ENCODE measurements at places on chromosomes 7 and 10.

- DNase-seq = no peak
These were observed 233.1 kb upstream of the PHYHIPL start for GRCh38 chr10:58943256-58943890.

- no peak for DNase-seq
These were observed 38.8 kb upstream of the GRB10 start for GRCh38 chr7:50821457-50822008.

DNA sequence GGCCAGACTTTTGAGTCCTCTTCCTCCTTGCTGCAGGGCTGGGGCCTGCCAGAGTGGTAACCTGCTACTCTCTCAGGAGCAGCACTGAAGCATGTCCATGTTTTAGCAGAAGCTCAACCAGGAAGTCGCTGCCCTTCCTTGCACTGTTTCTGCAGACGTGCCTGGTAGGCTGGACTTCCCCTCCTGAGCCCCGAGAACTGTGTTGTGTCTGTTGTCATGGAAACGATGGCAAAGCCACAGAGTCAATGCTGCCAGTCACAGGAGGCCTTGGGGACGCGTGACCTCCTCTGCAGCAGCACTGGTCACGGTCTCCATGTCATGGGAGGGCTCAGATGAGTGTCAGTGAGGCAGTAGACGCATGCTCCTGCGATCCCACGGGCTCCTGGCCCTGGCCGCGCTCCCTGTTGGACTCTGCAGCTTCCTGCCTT is 145.5 kb downstream of the FANK1 start:
- no peak for DNase-seq

GRCh38 chr7:106693677-106694353 is 32.9 kb upstream of the CCDC71L start:
- no peak for DNase-seq

DNA sequence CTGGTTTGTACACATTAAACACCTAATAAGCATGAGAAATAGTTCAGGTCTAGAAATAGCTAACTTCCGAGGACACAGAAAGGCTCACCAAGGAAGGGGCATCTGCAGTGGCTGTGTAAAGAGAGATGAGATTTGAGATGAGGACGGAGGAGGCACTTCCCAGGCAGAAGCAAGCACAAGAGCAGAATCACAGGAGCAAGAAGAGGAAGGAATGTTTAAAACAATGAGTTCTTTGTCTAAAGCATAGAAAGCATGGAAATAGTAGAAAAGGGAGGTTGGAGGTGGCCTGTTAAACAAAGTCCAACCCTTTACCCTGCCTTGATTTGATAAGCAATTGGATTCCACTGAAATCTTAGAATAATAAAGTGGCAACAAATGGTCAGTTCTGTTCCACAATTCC is 11.6 kb upstream of the PON3 start:
- no peak for DNase-seq

DNA sequence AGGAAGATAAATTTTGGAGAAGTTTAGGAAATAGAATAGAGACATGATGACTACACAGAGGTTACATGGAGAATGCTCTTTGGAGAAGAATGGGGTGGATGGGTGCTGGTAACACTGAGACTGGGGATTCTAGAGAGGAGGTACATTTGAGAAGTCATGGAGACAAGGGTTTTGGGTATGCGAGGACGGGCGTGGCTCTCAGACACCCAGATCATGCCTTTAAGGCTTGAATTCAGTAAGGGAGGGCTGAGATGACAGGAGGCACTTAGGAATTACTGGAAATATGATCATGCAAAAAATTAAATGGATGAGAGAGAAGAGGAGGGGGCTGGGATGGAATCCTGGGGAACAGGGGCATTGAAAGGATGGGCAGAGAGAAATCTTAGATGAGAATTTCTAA is 168.8 kb downstream of the ITGA8 start:
- DNase-seq = no peak

GRCh38 chr7:34491899-34492298 is 166.1 kb upstream of the NPSR1 start:
- DNase-seq = no peak

- no peak for DNase-seq
These were observed 251.3 kb downstream of the VTI1A start for GRCh38 chr10:112698133-112698817.

DNA sequence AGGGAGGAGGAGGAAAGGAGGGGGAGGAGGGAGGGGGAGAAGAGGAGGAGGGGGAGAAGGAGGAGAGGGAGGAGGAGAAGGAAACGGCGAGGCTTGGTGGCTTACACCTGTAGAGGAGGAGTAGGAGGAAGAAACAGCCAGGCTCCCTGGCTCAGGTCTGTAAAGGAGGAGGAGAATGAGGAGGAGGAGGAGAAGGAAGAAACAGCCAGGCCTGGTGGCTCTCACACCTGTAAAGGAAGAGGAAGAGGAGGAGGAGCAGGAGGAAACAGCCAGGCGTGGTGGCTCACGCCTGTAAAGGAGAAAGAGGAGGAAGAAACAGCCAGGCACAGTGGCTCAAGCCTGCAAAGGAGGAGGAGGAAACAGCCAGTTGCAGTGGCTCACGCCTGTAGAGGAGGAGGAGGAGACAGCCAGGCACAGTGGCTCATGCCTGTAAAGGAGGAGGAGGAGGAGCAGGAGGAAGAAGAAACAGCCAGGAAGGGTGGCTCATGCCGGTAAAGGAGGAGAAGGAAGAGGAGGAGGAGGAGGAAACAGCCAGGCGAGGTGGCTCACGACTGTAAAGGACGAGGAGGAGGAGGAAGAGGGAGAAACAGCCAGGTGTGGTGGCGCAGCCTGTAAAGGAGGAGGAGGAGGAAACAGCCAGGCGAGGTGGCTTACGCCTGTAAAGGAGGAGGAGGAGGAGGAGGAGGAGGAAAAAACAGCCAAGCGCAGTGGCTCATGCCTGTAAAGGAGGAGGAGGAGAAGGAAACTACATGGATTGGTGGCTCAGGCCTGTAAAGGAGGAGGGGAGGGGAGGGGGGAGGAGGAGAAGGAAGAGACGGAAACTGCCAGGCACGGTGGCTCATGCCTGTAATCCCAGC is 14.9 kb upstream of the CRCP start:
- no peak for DNase-seq

- no peak for DNase-seq
These were observed 1.3 kb upstream of the BMPER start for GRCh38 chr7:33903791-33904680.

DNA sequence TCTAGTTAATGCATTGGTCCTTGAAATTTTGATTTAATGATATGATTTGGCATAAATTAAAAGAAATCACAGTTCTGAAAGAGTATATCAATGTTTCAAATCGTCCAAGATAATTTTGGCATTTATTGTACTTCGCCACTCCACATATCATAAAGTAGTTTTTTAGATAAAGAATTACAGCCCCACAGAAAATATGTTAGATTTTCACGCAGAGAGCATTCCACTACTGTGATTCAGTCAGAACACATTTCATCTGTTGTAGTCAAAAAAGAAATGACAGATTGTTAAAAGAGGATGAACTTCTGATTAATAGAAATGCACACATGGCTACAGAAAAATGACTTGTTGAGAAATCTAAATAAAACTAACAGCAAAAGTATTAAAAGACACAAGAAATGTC is 1063.5 kb upstream of the LRRN3 start:
- no peak for DNase-seq

GRCh38 chr7:122766593-122766992 is 63.9 kb upstream of the RNF148 start:
- no peak for DNase-seq

DNA sequence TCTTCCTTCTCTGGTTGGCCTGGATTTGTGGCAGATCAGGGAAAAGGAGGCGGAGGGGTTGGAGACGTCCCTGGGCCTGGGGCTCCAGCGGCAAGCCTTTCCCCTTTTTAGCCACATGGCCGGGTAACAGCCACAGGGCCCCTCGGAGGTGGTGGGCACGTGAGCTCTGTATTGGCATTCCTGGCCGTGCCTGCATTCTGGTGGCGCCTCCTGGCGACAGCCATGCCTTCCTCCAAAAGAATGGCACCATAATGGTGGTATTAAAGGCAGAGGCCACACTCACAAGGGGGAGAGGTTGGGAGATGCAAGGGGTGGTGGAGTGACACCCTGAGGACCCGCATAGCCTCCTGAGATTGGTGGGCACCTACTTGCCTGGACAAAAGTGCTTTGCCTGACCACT is 3.0 kb upstream of the AQP1 start:
- no peak for DNase-seq

GRCh38 chr7:98930921-98931320 is 52.6 kb downstream of the TRRAP start:
- DNase-seq = no peak

DNA sequence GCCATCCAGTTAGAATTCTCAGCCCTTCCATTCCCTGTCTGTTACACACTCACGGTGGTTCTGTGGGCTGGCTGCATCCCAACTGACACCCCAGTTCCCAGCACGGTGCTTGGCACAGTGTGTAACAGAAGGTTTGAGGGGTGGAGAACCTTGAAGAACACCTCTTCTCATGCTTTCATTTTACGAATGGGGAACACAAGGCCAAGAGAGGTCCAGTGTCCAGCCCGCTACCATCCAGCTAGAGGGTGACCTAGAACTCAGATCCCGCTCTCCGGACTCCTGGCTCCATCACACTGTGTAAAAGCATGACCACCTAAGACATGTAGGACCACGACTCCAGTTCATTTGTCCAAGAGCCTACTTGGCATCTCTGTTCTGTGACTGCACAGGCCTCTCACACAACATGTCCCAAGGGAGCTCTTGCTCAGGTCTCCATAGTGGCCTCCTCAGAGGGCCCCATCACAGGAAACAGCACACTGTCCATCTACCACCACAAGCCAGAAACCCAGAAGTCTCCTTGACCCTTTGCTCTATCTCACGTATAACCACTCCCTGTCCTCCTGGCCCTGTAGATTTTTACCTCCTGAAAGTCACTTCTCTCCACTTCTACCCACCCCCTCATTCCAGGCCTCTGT is 2.8 kb upstream of the CDH23 start:
- DNase-seq = no peak

DNA sequence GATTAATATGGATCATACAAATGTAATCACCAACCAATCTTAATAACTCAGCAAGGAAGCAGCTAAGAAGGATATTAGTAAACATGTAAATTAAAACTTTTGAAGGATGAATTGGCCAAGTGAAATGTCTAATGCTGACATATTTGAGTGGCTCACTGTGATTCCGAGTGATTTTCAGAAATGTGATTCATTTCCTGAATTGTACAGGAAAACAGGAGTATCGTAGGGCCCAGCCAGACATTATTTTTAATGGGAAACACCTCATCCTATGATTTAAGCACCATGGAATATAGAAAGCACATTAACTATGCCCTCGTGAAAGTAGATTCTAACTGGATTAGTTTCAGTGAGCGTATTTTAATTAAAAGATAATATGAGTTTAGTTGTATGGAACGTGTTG is 82.3 kb downstream of the LHFPL3 start:
- no peak for DNase-seq

DNA sequence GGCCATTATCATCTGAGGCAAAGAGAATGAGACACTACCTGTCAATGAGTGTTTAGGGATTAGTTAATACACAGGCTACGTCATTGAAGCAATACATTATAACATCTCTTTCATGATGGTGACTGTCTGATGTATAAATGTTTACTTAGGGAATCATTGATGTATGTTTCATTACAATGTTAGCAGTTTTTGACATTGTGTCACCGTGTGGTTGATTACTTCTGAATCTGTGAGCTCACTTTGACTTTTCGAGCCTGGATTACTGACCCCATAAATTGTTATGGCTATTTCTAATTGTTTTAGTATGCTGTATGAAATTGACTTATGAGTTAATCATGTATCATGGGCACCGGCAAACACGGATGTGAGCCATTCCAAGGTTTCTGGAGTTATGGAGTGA is 494.0 kb downstream of the MAGI2 start:
- no peak for DNase-seq

DNA sequence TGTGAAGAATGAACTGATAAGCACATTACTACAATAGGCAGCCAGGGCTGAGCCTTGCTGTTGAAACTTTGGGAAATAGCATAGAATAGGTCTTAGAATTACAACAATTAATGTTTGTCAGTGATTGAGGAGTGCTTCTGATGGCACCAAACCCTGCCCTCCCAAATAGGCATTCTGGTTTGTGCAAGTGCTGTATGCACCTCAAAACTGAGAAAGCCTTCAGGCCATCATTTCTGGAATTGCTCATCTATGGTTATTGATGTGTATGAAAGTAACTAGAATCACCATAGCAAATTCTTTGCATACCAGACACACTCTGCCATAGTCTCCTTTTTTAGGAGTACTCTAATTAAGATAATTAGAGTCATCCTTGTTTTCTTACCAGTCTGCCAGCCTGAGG is 585.0 kb upstream of the MBL2 start:
- DNase-seq = no peak

DNA sequence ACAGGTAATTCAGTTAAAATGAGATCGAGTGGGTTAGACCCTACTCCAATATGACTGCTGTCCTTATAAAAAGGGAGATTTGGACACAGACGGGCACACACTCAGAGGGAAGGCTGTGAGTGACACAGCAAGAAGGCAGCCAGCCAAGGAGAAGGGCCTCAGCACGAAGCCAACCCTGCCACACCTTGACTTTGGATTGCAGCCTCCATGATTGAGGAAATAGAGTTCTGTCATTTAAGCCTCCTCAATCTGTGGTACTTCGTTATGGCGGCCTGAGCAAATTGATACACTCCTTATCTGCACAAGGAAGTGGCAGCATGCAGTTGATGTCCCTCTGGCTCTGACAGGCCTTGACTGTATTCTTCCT is 43.8 kb downstream of the SH2D4B start:
- DNase-seq = no peak

GRCh38 chr10:115996031-115996430 is 277.0 kb downstream of the GFRA1 start:
- DNase-seq = no peak

- DNase-seq = no peak
These were observed 65.2 kb upstream of the CHST15 start for GRCh38 chr10:124158592-124158991.

GRCh38 chr10:75497997-75498883 is 66.8 kb downstream of the LRMDA start:
- no peak for DNase-seq

DNA sequence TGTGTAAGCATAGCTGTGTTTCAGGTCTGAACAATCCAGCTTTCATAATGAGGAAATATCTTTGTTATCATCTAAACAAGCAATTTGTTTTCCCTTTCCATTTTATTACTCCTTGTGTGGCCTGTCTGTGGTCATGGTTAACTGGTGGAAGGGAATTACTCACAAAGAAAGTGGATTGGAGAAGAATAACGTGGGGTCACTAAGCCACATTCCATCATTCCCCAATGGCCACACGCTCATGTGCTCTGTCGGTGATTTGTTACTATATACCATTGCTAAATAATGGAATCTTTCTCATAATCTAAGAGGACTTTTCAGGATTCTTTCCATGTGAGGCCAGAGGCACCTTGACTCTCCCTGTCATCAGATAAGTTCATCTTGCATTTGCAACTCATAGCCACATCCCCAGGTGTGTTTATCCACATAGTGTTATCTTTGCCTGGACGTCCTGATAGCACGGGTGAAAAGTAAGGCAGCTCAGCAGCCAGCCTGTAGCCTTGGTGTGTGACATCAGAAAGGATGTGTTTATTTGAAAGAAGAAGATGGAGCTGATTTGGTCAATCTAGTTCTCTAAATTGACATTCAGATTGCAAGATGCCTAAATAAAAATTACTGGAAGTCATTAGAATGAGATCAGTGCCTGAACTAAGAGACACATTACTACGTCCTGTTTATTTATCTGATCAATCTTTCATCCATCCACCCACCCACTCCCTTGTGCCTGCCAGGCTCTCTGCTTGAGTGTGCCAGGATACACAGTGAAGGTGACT is 128.9 kb downstream of the CELF2 start:
- no peak for DNase-seq

GRCh38 chr10:2610946-2611345 is 456.4 kb upstream of the PFKP start:
- no peak for DNase-seq
